Hematopoietic multipotent progenitor cell treated with erythropoietin and hydrocortisone succinate and interleukin-3 and kit ligand, for 15 days (in vitro differentiated cells): ENCODE measurements at places on chromosomes 2 and 18.
A peak's percentile ranks its signal among the peaks of the same experiment; 100 is the strongest.

DNA sequence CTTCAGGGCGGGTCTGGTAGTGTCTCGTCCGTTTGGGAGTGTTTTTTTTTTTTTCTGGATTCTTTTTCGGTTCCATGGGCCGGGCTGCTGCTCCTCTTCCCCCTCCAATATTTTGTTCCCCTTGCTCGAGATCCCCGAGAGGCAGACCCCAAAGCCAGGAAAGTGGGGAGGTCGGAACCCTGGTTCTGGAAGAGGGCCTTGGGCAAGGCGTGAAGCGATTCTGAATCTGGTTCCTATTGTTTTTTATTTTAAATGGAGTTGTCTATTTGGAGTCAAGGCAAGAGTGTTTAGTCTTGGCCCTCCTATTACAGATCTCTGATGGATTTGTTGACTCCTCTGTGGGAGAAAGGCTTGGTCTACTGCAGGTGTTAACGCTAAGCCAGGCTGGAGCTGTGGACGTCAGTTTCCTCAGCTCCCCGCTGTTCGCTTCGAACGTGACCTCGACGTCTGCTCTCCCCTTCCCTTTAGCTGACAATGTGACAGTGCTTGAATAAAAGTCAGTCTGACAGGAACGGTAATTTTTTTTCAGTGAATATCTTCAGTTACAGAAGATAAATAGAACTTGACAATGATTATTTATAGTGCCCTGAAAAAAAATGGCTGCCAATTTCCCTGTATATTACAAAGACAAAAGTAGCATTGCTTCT is 683 bp upstream of the DNAJC27 start:
- DNase-seq: peak; percentile 57

DNA sequence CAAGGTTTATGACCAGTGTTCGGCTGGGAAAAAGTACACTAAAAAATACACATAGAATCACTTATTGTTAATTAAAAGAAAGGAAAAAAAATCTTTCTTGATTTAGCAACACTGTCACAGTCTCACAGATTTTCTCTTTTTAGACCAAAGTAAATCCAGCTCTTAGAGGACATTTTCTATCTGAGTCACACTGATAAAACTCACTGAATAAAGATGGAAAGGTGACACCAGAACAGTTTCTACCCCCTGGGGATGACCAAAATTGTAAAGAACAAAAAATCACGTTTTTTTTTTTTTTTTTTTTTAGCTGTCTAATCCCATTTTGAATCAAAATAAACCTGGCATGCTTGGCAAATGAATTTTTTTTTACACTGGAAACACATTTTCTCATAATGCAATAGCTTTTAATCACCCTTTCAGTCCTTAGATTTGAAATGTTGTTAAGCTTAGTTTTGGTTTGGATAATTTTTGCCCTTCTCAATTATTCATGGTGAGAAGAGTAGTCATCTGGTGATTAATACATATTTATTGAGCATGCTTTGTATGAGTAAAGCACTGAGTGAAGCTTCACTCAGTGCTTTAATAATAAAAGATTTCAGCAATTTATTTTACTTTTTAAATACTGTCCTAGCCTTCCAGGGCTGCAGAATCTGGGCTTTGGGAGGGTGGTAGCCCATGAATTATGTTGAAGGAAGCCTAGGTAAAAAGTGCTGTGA is 886.3 kb downstream of the SLC4A3 start:
- DNase-seq: no peak

DNA sequence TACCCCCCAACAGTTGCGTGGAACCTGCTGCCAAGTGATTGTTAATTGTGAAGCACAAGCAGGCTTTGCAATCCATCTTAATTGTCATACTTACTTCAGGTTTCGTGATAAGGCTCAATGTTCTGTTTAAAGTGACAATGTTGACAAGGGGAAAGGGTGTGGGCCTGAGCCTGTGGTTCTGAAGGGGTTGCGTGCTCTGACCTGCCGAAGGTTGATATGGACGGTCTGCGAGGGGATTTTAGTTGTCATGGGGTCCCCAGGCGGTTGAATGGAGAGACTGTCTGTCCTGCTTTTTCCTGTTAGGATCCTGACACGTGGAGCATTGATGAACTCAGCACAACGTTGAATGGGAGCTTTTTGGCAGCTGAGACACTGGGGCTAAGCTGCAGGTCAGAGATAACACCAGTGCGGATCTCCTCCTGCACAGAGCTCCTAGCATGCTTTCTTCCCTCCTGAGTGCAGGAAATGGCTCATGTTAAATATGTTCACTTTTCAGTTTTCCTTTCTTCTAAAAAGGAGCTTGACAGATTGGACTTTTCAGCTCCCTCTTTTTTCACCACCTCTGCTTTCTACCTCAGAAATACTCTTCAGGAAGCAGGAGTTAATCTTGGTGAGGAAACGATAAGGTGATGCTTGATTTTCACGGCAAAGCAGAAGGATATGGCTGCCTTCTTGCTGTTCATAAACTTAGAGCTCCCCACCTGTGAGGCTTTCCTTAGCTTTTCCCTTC is 62.9 kb upstream of the ZEB2 start:
- peak; percentile 89 for DNase-seq

DNA sequence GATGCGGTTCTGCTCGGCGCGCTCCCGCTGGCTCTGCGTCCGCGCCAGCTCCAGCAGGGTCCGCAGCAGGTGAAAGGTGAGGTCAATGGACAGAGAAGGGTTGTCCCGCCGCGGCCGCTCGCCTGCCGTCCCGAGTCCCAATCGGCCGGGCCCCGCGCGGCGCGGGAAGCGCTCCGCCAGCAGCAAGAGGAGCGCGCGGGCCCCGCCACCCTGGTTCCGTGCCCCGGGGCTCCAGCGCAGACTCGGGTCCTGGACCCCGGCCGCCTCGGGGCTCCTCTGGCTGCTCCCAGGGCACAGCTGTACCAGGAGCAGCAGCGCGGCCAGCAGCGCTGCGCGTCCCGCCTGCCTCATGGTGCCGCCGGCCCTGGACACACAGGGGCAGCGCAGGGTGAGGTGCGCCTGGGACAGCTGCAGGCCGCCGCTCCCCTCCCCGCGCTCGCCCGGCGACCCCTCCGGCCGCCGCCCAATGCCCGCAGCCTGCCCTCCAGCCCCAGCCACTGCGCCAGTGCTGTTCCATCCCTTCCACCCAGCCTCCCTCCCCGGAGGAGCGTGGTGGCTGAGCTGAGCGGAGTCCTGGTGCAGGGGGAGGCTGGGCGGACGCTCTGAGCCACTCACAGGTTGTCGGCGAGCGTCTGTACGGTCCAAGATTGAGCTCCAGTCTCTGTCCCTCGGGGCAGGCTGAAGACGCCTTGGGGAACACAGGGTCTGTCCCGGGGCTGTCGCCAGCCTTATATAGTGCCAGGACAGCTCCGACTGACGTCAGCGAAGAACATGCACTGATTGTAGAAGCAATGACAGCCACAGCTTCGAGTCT is 493 bp downstream of the UCN start:
- DNase-seq: no peak

DNA sequence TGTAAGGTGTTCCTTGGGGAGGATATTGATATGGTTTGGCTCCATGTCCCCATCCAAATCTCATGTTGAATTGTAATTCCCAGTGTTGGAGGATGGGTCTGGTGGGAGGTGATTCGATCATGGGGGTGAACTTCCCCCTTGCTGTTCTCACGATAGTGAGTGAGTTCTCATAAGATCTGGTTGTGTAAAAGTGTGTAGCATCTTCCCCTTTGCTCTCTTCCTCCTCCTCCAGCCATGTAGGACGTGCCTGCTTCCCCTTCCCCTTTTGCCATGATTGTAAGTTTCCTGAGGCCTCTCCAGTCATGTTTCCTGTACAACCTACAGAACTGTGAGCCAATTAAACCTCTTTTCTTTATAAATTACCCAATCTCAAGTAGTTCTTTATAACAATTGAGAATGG is 458.7 kb downstream of the LPIN1 start:
- DNase-seq: no peak

GRCh38 chr18:62576271-62576670 is 53.4 kb downstream of the ZCCHC2 start:
- no peak for DNase-seq

DNA sequence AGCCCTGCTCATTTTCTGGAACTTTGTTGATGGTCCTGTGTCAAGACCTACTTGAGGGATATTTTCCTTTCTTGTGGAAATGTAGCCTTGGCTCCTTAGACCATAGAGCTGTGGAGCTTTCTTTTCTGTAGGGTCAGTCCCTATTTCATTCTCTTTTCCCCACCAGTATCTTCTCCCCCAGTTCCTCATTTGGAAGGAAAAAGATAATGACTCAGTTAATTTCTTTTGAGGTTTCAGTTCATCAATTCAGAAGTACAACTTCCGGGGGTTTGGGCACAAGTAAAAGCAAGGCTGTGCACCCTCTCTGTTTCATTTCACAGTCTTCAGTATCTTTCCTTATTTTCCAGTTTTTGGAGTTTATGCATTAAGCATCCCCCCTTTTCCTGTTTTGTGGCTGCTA is 70.7 kb downstream of the CDC42EP3 start:
- no peak for DNase-seq

- no peak for DNase-seq
Measured at GRCh38 chr2:45909677-45910191, 258.3 kb downstream of the PRKCE start.

- DNase-seq: no peak
Measured at GRCh38 chr2:229268626-229269025, 2.5 kb downstream of the PID1 start.

DNA sequence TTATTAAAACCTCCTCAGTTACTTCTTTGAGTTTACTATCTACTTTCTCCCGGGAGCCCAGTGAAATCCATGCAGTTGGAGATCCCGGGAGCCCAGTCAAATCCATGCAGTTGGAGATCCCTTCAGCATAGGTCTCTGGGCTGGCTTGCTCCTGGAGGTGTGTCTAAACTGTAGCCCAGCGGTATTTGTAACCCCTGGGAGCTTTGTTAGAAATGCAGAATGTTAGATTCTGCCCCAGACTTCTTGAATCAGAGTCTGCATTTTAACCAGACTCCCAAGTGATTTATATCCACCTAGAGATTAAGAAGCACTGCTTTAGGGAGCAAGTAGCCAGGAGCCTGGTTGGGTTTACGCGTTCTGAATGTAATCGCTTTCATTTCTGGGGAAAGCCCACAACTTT is 54.5 kb downstream of the ARHGAP28 start:
- no peak for DNase-seq

- no peak for DNase-seq
Measured at GRCh38 chr18:26710470-26711096, 154.9 kb downstream of the AQP4 start.

DNA sequence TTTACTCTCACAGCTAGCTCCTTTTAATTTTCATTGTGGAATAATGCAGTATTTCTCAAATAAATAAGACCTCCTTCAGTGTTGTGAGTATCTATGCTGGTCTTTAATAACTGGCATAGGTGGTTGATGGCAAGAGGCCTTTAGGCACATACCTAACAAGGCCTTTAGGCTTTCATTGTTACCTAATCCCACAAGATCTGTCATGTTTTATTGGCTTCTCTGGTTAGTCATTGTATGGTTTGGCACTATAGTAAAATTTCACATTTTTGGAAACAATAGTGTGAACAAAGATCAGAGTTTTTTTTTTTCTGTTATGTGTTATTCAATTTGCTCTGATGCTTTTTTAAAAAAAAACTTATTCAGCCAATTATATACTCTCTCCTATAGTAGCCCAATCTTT is 89.8 kb upstream of the NEUROD1 start:
- no peak for DNase-seq

DNA sequence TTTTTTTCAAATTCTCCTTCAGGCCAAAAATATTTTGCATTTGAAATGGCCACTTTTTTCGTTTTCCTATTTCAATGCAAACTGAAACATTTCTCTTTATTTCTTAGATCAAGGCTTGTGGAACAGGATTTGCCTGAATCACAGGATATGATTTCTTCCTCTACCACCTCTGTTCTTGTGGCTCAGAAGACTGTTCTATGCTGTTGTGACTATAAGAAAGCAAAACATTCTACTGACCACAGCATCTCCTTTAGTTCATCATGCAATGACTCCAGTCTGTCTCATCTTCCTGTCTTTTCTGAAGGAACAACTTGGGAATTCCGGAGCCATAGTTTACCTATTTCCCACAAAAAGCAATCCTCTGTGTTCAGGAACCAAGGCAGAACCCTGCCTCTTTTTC is 16.2 kb upstream of the ZNF512 start:
- no peak for DNase-seq

GRCh38 chr18:30376515-30376914 is 666.0 kb downstream of the DSC3 start:
- no peak for DNase-seq

GRCh38 chr2:190452433-190452832 is 44.3 kb downstream of the MFSD6 start:
- no peak for DNase-seq

DNA sequence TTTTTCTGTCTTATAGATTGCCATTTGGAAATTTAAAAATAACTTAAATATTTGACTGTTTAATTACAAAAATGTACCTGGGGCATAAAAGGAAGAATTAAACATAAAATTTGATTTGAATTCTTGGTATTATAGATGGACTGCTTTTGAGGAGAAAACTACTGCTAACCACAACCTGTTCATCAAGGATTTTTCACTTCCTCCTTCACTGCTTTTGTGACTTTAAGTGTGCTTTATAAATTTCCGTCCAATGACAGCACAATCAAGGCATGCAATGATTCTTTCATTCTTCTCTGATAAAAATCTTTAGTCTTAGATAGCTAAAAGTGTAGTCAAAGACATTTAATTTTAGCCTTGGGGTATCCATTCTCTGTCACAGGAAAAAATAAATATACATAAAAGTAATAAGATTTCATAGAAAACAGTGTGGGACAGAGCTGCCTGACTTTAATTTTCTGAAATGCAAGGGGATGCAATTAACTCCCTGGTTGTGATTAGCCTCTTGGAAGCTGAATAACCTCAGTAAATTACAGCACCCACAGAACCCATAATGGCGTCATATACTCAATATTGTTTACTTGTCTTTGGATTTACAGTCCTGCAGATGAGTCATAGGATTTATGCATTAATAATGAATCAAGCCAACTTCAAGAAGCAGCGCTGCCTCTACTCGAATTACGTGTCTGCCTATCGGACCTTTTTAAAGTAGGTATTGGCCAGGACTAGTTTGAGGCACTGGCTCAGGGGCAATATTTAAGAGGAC is 587.9 kb downstream of the NRXN1 start:
- DNase-seq: no peak

- no peak for DNase-seq
Measured at GRCh38 chr2:203492965-203493364, 42.1 kb downstream of the RAPH1 start.

DNA sequence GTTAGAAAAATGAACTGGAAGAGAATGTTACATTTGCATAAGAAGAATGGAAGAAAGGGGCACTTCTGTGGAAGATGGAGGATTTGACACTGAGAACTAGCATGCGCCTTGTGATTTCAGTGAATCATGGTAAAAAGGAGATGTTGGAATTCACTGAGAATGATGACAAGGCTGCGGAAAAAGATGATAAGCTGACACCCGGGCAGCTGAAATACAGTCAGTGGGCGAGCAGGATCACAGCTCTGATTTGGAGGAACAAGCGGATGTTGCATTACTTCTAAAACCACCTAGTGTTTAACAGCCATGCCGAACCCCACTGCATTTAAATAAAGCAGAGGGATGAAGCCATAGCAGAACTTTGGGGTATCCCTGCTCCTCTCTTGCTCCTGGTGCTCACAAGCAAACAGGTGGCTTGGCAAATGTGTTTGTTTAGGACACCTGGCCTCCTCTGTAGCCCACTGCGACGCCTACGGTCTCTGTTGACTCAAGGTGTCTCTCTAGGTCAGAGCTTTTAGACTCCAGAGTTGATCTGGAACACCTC is 134.9 kb downstream of the NDUFA10 start:
- DNase-seq: no peak
